AG09309 (cell line): ENCODE measurements at places on chromosomes 6 and 20.

GRCh38 chr6:1657116-1657770, 47.5 kb downstream of the FOXC1 start:
- no peak for DNase-seq

GRCh38 chr6:152048921-152049320, 241.4 kb downstream of the ESR1 start:
- DNase-seq = no peak

DNA sequence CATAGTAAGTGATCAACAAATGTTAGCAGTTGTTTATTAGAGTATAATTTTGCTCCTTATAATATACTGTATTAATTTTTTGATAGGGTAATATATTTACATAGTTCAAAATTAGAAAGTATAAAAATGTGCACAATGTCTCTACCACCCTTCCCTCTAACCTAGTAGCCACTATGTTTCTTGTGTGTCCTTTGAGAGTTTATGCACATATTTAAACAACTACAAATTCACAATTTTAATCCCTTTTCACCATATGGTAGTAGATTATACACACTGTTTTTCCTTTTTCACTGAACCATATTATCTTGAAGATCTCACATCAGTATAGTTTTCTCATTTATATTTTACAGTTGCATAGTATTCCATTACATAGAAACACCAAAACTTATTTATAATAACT, 194.9 kb downstream of the ASCC3 start:
- DNase-seq = no peak

DNA sequence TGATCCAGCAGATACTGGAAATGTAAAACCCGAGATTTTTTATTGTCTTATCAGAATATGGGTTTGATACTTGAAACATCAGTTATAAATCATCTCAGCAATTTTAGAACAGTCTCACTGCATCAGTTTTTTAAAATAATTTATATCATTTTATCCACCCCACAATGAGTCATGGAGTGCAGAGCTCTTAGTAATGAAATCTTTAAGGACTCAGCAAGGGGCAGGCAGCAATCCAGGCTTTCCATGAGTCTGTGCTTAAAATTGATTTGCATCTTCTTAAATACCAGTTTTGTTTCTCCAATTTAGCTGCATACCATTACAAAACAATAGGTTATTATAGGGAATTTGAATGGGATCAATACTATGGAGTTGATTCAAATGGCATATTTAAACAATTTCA, 832.3 kb downstream of the C6orf118 start:
- DNase-seq = no peak
